MV-4-11 (cell line): ENCODE measurements at places on chromosomes 11 and 22.

DNA sequence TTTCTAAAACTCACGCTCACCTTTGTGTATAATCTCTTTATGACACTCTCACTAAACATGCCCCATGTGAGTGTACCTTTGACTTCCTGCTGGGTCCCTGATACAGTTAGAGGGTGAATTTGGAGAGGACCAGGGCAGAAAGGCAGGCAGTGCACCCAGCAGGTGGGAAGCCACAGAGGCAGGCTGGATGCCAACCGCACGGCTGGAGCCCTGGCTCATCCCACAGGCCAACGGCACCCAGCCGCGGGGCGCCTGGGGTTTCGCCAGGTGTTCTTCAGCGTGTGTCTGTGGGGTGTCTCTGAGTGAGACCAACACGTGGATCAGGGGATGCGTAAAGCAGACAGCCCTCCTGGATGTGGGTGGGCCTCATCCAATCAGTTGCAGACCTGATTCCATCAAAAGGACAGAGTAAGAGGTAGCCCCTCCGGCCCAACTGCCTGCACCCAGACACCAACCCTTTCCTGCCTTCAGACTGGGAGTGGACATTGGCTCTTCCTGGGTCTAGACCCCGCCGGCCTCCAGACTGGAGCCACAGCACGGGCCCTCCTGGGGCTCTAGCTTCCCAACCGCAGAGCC lies 51.6 kb downstream of the DHCR7 start:
- no peak for DNase-seq

- DNase-seq = no peak
These were observed 79.1 kb downstream of the TBC1D22A start for GRCh38 chr22:46841522-46841921.

DNA sequence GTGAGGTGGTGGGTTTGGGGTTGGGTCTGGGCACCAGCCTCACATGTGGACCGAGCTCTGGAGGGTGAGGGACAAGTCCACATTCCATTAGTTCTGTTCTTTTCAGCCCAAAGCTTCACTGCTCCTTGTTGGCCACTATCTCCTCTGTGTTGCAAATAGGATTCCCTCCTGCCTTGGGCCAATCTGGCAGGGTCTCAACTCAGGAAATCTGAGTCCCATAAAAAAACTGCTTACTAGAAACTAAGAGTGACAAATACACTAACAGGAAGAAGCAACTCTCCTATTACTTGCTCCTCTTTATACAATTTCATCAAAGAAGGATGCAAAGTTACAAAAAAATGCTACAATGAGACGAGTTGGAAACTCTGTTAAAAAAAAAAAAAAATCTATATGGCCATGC lies 66.2 kb upstream of the CSNK1E start:
- no peak for DNase-seq

- no peak for DNase-seq
These were observed 21.5 kb upstream of the LINC01488 start for GRCh38 chr11:69459848-69460539.

GRCh38 chr11:102763440-102763839 lies 17.0 kb downstream of the MMP10 start:
- DNase-seq = no peak

DNA sequence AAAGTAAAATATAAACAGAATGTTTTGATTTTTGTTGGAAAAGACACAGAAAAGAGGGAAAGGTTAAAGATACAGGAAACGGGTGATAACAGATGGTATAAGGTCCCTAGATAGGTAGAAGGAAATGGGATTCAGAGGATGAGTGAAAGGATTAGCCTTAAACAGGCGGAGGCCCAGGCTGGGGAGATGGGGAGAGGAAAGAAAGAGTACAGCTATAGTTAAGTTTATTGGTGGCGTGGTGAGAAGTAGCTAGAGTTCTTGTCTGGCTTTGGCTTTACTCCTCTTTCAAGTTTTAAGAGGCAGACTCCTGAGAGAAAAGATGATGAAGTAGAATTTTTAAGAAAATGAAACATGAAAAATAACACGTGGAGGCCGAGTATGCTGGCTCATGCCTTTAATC lies 13.7 kb downstream of the ZBTB44 start:
- peak; percentile 56 for DNase-seq

GRCh38 chr11:112460141-112460540 lies 199.5 kb upstream of the PLET1 start:
- DNase-seq = no peak
